Myocyte (in vitro differentiated cells): ENCODE measurements at places on chromosomes 4 and X.

- DNase-seq: no peak
Measured at GRCh38 chrX:148354916-148355315, 145.5 kb upstream of the AFF2 start.

GRCh38 chr4:69038582-69038981, 57.7 kb upstream of the UGT2B7 start:
- no peak for DNase-seq

- no peak for DNase-seq
Measured at GRCh38 chrX:129108936-129109335, 414.4 kb downstream of the SMARCA1 start.

- no peak for DNase-seq
Measured at GRCh38 chr4:48762408-48762807, 17.7 kb downstream of the FRYL start.

- DNase-seq: peak; percentile 55
Measured at GRCh38 chr4:108941904-108942430, 179.1 kb upstream of the ETNPPL start.

DNA sequence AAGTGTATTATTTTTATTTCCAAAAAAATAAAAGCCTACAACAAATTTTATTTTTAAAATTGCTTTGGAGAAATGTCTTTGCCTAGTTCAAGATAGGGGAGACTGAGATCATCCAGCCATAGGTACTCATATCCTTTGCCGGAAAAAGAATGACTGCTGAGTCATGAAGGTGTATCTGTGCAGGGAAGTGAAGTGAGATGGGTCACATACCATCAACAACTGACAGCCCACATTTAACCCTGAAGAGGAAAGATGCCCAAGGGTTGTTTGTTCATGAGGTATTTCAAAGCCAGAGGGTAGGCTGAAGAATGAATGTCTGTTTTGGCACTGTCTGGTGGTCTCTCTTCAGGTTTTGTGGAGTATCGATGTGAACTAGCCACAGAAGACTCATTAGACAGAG, 106.7 kb upstream of the TTC29 start:
- no peak for DNase-seq

- no peak for DNase-seq
Measured at GRCh38 chrX:2717312-2717711, 26.2 kb downstream of the CD99 start.

- no peak for DNase-seq
Measured at GRCh38 chrX:39667736-39668482, 429.8 kb downstream of the BCOR start.

- peak; percentile 20 for DNase-seq
Measured at GRCh38 chrX:8668813-8669212, 63.1 kb downstream of the ANOS1 start.

GRCh38 chr4:75830906-75831305, 71.3 kb downstream of the PPEF2 start:
- DNase-seq: no peak

- DNase-seq: no peak
Measured at GRCh38 chr4:139783741-139784484, 118.3 kb downstream of the MGST2 start.

DNA sequence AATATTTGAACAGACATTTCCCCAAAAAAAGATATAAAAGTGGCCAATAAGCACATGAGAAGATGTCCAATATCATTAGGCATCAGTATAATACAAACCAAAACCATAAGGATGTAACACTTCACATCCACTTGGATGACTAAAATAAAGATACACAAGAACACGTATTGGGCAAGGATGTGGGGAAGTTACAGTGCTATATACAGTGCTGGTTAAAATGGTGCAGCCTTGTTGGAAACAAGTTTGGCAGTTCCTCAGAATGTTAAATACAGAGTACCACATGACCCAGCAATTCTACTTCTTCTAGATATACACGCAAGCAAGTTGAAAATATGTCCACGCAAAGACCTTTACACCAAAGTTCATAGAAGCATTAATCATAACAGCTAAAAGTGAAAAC, 58.9 kb downstream of the HAUS3 start:
- no peak for DNase-seq

- DNase-seq: no peak
Measured at GRCh38 chr4:38686682-38687081, 22.7 kb downstream of the KLF3 start.

GRCh38 chr4:44425614-44426208, 22.9 kb downstream of the KCTD8 start:
- DNase-seq: no peak

DNA sequence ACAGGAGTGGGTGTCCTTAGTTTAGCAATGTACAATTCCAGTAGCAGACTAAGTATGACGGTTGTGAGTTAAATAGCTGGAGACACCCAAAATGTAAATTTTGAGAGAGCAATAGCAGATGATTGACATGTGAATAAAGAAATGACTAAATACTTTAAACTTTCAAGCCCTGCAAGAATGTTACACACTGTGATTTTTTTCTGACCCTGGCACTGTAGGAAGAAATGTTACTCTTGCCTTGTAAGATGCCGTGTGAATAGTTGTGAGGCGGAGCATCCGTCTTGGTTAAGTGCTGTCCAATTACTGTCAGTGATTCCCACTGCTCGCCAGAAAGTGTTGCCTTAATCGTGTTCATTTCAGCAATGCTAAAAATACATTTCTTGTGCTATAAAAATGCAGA, 1248.1 kb downstream of the RAPGEF2 start:
- no peak for DNase-seq
